ENCODE measurements at places on chromosomes 1 and 21.

DNA sequence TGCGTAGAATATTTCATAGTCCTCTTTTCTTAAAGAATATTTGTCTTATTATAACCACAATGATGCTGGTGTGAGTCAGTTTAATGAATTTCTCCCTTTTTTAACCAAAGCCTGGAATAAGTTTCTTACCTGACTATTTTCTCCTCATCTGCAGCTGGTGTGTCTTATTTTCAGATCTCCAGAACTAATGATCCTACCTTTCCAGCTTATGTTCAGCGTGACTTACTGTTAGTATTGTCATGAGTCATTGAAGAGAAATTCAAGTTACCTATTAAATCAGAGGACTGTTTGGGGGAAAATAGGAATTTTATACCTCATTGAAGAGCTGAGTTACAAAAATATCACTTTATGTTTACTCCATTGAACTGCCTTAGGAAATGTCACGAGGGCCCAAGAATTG lies 482.1 kb downstream of the RWDD3 start:
- DNase-seq: no peak

GRCh38 chr1:82950606-82951200 lies 1048.2 kb downstream of the TTLL7 start:
- DNase-seq: no peak

- DNase-seq: no peak
Measured at GRCh38 chr1:192459467-192459866, 116.1 kb upstream of the RGS1 start.

GRCh38 chr1:107004421-107004820 lies 52.1 kb upstream of the PRMT6 start:
- no peak for DNase-seq

DNA sequence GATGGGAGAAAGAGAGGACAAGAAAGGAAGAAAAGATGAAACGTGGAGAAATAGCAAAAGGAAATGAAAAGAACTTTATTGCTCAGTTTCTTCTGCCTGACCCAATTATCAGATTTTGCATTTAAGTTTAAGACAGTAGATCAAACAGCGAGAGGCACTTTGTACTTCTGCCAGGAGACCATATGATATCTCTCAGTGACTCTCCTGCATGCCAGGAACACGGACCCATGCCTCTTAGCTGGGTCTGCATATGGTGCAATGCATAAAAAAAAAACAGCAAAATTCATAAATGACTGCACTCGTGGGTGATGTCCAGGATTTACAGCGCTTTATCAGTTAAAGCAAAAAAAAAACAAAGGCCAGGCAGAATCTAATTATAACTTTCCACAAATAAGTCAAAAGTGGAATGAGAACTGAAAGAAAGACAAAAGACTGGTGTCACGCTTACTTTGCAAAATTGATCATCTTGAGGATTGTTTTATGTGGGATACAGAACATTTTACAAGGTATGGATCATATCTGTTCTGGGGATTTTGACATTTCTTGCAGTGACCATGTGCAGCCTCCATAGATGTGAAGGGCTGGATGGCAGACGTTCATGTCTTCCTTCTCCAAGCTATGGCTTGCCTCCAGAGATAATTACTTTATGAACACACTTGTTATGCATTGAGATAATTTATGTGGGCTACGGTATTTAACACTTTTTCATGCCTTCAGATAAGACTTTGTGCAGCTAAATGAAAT lies 79.5 kb downstream of the RUNX1 start:
- no peak for DNase-seq

DNA sequence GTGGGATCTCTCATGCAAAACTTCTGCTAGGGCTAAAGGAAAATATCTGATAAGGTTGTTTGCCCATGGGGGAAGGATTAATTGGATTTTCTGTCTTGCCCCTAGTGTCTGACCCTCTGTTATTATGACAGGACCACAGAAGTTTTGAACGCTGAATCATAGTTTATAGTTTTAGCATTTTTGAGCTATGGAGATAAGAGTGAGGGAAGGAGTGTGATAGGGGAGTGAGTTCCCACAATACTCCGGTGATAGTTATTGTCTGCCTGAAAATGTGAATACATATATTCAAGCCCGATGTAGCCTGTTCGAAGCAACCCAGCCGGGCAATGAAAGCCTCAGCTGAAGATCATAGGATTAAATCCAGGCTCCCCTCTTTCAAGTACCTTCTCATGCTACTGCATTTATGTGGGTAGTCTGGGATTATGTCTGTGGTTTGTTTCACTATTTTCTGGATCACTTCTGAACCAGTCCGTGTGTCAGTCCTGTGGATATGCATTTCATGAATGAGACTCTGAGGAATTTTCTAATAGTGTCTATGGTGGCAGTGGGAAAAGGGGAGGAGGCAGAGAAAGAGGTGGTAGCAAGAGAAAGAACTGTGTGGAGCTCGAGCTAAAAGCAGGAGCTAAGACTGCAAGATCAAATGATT lies 258.7 kb downstream of the DISC1 start:
- DNase-seq: no peak

DNA sequence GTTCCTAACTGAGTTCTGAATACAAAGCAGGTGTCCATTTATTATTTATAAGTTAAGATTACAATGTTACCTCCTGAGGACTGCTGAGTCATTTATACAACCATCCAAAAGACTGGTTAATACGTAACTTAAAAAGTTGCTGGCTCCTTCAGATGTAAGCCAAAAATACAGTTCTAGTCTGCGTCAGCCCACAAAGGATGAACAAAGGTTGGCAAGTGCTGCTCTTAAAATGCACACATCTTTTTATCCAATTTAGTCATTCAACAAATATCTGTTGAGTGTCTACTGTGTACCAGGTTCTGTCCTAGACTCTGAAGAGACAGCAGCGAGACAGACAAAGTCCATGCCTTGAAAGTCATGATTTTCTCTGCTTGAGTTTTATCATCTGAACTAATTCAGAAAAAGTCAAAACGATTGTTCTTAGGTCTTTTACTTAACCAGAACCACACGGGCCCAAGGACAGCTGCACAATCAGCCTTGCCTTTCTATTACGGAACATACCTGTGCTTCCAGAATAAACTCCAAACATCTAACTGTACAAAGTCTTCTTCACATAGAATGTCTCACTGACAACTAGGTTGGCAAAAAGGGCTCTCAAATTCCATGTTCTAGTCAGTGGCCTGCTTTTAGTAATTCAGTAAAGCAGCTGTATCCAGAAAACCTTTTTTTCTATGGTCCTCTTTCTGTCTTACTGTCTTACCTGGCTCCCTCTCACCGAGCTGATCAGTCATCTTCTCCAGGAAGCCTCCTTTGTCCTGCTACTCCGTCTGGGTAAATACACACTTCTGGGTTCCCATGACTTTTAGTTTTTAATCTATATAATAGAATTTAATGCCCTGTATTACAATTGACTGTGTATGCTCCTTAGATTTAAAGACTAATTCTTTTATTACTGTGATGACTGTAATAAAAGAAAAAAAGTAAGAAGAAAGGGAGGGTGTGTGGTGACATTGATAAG lies 15.5 kb upstream of the CNN3 start:
- DNase-seq: no peak

GRCh38 chr1:200738949-200739651 lies 407 bp downstream of the CAMSAP2 start:
- peak; percentile 48 for DNase-seq

GRCh38 chr1:232454227-232454886 lies 175.6 kb downstream of the SIPA1L2 start:
- DNase-seq: no peak

DNA sequence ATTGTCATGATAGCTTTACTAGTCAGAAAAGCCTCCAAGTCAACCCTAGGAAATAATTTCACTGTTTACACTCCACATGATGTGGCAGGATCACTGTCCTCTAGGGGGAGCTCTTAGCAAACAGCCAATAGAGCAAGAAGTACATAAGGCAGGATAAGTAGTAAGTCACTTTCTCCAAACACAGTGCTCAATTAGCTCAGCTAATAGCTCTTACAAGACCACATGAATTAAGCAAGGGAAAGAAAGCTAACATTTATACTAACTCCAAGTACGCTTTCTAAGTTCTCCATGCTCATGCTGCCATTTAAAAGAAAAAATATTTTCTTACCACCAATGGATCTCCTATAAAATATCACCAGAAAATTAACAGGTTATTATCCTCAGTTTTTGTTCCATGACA lies 66.9 kb upstream of the LRIF1 start:
- DNase-seq: peak; percentile 5

DNA sequence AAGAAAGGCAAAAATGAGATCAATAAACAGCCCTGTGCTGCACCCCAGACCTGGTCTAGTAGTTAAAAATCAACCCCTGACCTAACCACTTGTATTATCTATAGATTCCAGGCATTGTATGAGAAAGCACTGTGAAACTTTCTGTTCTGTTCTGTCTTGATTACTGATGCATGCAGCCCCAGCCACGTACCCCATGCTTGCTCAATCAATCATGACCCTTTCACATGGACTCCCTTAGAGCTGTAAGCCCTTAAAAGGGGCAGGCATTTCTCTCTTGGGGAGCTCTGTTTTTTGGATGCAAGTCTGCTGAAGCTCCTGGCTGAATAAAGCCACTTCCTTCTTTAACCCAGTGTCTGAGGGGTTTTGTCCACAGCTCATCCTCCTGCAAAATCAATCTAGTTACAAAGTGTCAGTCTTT lies 24.2 kb upstream of the CD34 start:
- DNase-seq: no peak

- DNase-seq: no peak
Measured at GRCh38 chr1:31548534-31548906, 27.8 kb upstream of the TINAGL1 start.

DNA sequence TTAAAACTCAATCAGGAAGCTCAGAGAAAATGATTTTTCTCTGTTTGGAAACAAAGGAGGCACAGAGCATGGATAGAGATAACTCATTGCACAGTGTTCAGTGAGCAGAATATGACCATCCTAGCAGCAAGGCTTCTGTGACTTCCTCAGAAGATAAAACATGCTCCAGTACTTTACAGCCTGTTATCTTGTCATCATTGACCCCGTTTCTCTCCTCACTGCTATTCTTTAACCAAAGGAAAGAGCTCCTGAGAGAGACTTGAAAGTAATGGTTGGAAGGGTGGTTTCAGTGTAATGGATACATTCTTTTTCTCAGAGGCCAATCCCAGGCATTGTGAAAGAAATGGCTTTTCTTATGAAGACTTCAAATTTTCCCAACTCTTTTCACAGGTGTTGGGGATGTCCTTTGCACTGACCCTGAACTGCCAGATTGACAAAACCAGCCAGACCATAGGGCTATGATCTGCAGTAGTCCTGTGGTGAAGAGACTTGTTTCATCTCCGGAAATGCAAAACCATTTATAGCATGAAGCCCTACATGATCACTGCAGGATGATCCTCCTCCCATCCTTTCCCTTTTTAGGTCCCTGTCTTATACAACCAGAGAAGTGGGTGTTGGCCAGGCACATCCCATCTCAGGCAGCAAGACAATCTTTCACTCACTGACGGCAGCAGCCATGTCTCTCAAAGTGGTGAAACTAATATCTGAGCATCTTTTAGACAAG lies 25.9 kb downstream of the CD53 start:
- DNase-seq: no peak

- DNase-seq: no peak
Measured at GRCh38 chr21:34284666-34285065, 79.1 kb upstream of the KCNE2 start.

DNA sequence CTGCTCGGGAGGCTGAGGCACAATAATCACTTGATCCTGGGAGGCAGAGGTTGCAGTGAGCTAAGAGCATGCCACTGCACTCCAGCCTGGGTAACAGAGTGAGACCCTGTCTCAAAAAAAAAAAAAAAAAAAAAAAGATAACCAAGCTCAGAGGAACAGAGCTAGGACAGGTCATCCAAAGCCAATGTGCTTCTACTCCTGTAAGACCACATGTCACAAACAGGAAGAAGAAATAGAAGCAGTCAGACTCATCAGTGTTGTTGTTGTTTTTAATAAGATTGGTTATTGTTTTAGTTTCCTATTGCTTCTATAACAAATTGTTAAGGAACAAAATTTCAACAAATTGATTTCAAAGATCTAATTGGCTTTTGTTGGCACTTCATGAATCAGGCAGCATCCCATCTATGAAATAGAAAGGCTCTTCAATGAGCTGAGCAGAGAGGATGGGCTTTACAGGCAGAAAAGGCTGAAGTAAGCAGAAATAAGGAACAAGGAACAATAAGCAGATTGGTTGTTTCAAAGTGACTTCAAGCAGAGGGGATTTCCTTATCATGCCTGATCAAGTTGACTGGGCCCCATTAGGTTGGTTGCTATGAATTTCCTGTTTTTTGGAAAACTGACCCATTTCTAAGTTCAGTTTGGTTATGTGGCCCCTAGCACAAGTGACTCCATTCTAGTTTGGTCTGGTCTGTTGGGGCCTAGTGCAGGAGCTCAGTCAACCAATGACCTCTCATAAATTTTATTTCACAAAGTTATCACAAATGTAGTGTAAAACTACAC lies 6.0 kb upstream of the AKNAD1 start:
- no peak for DNase-seq

DNA sequence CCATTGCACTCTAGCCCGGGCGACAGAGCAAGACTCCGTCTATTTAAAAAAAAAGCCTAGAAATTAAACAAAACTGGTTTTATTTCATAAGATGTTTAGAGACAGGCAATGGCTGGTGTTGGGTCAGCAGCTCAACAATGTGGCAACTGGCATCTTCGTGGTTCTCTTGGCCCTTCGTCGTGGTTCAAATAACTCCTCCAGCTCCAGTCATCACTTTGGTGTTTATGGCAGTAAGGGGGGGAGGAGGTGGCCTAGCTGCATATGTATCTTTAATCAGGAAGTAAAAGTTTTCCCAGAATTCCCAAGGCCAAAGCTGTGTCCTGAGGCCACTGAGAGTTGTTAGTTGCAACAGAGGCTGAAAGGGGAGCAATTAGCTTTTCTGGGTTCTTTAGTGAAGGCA lies 13.0 kb upstream of the LTN1 start:
- no peak for DNase-seq

DNA sequence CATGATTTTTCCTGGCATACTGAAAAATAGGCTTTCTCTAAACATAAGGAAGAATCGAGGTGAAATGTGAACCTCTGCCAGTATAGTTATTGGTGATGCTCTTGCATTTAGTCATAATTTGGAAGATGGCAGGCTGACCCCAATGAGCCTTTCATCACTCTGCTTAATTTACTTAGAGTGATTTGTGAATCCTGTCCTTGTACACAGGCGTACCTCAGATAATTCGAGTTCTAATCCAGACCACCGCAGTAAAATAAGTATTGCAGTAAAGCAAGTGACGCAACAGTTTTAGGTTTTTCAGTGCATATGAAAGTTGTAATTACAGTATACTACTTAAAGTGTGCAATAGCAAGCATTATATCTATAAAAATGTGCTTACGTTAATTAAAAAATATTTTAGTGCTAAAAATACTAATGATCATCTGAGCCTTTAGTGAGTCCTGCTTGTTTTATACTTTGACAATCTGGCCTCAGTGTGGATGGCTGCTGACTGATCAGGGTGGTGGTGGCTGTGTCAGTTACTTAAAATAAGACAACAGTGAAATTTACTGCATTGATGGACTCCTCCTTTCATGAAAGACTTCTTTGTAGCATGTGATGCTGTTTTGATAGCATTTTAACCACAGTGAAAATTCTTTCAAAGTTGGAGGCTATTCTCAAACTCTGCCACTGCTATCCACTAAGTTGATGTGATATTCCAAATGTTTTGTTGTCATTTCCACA lies 1.7 kb downstream of the PKNOX1 start:
- DNase-seq: no peak
